PC-3 (cell line): ENCODE measurements at places on chromosomes 12 and 14.

GRCh38 chr12:71270057-71270456 lies 112.3 kb upstream of the TSPAN8 start:
- no peak for DNase-seq

DNA sequence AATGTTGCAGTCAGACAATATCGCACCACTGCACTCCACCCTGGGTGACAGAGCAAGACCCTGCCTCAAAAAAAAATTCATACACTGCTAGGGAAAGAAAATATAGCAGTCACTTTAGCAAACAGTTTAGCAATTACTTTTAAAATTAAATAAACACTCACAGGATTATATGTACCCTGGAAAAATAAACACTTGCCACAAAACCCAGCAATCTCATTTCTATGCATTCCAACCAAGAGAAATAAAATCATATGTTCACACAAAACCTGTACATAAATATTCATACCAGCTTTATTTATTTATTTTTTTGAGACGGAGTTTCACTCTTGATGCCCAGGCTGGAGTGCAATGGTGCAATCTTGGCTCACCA lies 20.2 kb downstream of the ATXN2 start:
- no peak for DNase-seq

DNA sequence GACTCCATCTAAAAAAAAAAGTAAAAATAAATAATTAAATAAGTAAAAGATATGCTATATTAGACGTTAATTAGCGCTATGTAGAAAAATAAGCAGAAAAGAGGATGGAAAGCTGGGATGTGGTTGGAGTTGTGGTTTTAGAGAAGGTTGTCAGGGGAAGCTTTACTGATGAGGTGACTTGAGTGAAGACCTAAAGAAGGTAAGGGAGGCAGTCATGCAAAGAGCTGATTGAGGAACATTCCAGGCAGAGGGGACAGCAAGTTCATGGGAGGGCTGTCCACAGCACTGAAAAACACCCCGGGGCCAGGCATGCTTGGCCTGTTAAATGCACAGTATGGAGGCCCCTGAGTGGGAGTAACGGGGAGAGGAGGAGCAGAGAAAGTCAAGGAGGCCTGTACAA lies 15.7 kb downstream of the SMAGP start:
- DNase-seq = no peak

DNA sequence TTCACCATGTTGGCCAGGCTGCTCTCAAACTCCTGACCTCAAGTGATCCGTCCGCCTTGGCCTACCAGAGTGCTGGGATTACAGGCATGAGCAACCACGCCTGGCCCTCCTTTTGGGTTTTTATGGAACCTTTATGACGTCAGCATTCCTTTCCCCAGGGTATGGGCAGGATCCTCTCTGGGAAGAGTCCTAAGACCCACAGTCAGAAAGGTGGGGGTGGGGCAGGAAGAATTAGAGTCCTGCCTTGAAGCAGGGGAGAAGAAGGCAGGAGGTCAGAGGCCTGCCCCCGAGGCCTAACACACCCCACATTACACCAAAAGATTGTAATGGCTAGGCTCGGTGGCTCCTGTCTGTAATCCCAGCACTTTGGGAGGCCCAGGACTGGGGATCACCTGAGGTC lies 30.8 kb upstream of the CDK17 start:
- DNase-seq = no peak

- DNase-seq = no peak
Measured at GRCh38 chr12:15193946-15194345, 27.3 kb downstream of the RERG start.

DNA sequence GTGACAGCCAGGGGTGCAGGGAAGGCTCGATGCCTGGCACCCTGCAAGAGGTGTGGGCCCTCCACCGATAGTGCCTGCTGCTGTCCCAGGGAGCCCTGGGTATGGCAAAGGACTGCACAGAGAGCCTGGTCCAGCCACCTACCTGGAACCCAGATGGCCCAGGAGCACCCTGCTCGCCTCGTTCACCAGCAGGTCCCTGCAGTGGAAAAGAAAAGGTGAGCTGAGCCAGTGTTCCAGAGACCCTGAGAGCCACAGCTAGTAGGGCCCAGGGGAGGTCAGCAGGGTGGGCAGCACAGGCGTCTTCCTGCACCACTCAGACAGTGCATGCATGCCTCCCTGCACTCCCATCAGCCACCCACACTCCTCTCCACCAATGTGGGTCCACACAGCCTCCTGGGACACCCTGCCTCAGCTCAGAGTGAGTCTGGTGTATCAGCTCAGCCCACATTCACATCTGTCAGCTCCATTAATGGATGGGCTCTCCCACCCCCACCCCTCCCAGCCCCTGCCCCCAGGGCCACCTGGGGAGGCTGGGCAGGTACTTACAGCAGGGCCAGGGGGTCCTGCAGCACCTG lies 20.2 kb downstream of the TMEM106C start:
- no peak for DNase-seq

DNA sequence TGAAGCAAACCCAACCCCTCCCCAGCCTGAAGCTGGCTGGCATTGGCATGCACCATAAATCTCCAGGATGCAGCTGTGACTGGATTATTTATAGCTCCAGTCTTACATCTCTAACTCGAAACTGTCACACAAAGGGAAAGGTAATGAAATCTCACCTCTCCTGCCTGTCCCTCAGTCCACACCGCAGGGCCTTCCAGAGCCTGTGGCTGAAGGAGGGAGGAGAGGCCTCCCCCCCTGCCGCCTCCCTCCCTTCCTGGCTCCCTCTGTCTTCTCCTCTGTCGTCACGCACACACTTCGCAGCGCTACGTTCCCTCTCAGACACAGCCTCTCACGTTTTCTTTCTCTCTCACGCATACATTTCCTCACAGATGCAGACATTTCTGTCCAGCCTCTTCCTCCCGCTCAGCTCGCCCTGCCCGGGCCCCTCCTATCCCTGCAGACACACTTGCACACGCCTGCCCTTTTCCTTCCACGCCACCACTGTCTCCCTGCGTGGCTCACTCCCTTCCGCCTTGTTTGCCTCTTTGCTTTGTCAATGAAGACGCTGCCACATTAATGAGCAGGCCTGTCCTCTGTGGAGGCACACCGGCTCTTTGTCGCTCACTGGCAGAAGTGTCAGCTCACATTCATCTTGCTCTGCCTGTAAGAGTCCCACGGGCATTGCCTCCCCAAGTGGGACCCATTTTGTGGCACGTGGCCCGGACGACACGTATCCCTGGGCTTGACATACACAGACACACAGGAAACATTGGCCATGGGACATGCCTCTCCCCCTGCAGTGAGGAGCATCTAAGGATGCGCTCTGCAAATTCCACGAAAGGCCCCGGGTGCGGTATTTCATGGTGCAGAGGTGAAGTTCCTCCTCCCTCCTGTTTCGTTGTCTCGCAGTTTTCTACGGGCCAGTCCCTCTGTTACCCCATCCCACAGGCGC lies 27.9 kb downstream of the IRF2BPL start:
- no peak for DNase-seq

DNA sequence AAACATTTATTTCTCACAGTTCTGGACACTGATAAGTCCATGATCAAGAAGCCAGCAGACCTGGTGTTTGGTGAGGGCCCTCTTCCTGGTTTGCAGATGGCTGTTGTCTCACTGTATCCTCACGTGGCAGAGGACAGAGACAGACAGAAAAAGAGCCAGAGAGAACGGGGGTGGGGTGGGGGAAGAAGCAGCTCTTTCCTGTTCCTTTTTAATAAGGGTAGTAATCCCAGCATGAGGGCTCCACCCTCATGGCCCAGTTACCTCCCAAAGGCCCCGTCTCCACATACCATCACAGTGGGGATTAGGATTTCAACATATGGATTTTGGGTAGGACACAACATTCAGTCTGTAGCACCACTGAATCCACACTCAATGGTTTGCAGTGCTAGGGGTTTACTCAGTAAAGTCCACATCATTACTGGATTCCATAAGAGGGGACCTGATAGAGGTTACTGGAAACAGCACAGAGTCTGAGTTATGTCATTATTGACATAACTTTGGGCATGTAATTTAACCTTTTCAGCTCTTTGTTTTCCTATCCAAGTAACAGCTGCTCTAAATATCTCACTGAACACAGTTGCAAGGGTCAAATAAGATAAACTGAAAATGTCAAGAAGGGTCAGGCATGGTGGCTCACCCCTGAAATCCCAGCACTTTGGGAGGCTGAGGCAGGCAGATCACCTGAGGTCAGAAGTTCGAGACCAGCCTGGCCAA lies 53.2 kb downstream of the RPAP3 start:
- no peak for DNase-seq
